ENCODE measurements at places on chromosomes 3 and 15.

DNA sequence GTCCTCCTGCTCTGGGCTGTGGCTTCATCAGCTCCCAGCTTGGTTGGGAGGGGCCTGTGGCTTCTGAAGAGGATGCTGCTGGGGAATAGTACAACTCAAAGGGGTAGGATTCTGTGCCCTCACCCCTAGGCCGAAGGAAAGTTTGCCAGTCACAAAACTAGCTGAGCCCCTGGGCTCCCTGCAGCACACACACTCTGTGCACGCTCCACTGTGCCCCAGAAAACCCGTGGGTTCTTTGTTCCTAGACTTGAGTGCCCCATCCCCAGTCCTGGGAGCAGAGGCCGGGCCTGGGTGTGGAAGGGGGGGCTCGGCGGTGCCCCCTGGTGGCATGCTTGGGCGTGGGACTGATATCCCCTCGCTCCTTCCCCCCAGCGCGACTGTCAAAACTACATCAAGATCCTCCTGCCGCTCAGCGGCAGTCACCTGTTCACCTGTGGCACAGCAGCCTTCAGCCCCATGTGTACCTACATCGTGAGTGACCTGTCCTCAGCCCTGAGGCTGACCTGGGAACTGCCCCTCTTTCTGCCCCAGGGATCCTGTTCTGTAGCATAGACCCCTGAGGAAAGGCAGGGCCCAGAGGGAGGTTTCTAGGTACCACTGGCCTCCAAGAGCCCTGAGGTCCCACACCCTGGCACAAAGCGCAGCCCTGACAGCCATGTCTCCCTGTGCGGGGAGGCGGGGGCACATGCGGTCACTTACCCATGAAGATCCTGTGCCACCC lies 14.2 kb downstream of the CIB1 start:
- DNase-seq, result no peak

DNA sequence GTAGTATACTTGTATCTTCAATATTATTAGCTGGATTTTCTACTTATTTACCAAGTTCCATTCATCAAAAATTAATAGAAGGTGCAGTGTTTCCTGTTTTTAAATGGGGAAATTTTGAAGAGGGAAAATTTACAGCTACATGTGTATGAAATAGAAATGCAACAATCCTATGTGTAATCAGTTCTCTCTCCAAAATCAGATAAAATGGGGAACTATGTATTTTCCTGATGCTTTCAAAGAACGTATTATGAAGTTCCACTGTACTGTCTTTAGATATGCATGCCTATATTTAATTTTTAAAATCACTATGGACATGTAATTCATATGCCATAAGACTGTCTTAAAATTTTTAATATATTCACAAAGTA lies 43.4 kb downstream of the DCUN1D1 start:
- no peak for DNase-seq

GRCh38 chr15:43547539-43547938 lies 30.1 kb downstream of the MAP1A start:
- no peak for DNase-seq

DNA sequence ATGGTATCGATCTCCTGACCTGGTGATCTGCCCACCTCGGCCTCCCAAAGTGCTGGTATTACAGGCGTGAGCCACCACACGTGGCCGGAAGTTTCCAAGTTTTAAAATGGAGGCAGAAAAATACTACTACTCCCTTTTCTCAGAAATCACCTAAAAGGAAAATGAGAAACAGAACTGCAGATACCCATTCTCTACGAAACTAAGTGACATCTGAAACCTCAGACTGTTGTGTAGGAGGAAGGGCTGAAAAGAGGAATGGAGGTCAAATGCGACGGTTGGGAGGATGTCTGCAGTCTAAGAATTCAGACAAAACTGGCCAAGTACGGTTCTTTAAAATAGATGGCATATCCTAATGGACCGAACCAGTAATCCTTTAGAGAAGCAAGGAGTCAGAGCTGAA lies 24.1 kb downstream of the WDR48 start:
- DNase-seq, result no peak

DNA sequence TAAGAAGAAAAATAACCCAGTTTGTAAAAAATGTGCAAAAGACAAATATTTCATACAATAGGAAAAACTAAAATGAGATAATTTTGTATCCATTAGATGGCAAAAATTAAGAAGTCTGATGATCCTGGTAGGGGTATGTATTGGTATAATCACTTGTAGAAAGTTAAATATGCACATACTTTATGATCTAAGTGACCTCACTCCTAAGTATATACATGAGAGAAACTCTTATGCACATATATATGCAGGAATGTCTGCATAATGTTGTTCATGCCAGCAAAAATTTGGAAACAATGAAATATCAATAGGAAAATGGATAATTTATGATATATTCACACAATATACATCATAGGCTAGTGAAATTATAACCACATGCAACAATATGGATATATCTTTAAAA lies 33.5 kb downstream of the USP50 start:
- no peak for DNase-seq

DNA sequence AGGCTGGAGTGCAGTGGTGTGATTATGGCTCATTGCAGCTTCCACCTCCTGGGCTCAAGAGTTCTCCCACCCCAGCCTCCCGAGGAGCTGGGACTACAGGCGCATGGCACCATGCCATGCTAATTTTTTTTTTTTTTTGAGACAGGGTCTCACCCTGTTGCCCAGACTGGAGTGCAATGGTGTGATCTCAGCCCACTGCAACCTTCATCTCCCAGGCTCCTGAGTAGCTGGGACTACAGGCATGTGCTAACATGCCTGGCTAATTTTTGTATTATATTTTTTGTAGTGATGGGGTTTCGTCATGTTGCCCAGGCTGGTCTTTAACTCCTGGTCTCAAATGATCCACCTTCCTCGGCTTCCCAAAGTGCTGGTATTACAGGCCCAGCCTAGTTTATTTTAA lies 4.0 kb downstream of the TEX9 start:
- DNase-seq, result no peak

DNA sequence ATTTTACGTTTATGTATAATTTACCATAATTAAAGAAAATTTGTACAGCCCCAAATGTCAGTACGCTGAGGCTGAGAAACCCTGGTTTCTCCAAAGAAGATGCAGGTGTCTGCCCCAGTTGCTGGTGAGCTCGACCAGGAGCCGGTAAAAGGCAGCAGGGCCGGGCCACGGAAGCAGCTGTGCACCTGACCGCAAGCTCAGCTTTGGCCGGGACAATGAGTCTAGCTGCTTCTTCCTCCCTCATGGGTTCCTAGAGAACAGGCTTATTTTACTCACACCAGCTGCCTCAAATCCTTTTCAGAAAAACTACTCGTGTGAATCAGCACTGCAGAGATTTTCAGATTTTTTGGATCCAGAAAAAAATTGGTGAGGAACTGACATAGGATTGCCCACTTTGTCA lies 18.0 kb upstream of the ZXDC start:
- DNase-seq, result no peak

- DNase-seq, result no peak
Observed at GRCh38 chr3:9673082-9673481, 23.8 kb downstream of the MTMR14 start.

DNA sequence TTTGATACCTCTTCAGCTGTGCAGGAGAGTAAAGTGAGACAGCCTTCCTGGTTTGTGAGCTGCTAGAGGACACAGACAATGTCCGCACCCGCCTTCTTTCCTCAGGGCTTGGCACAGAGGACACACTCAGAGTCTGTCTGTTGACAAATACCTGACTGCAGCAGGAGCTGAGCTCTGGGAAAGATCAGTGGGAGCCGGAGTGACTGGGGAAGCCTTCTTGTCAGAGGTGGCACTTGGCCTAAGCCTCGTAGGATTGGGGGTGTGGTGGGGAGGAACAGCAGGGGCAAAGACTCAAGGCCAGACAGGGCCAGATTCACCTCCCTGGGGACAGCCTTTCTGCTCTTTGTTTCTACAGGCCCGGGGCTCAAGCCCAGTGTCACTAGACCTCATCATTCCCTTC lies 3.3 kb upstream of the IL17RC start:
- DNase-seq, result no peak

- DNase-seq, result no peak
Observed at GRCh38 chr3:114567771-114568170, 273.9 kb downstream of the TIGIT start.

DNA sequence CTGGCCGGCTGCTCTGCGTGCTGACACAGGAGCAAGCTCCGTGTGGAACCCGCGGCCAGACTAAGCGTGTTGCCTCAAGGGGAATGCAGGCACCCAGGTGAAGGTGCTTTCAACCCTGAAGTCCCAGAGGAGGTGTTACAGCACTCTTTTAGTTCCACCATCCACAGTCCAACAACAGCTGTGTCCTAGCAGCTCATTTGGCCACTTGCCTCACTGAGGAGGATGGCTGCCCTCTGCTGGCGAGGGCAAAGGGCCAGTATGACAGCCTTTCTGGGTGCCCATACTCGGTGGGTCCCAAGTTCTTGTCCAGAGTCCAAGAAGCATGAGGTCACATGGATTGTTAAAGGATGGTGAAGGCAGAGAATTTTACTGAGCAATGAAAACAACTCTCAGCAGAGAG lies 87.8 kb downstream of the C3orf85 start:
- no peak for DNase-seq

DNA sequence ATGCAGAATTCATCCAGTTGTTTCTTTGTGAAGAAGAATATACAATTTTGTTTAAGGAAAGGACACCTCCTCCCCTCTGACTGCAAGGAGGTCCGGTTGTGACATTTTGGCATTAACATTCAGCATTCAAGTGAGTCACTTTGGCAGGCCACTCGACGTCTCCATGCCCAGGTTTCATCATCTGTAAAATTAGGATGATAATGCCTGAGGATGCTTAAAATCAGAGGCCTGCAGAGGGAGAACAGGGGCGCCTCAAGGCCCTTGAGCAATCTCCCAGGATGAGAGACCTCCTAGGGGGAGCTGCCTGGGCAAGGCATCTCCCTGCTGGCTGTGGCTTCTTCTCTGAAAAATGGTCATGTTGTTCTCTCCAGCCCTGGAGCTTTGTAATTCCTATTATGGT lies 236.0 kb downstream of the CACNA2D3 start:
- DNase-seq, result no peak

DNA sequence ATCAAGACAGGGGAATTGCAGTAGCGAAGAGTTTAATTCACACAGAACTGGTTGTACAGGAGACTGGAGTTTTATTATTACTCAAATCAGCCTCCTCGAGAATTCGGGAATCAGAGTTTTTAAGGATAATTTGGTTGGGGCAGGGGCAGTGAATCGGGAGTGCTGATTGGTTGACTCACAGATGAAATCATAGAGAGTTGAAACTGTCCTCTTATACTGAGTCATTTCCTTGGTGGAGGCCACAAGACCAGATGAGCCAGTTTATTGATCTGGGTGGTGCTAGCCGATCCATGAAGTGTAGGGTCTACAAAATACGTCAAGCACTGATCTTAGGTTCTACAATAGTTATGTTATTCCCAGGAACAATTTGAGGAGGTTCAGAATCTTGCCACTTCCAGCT lies 5.3 kb upstream of the ZNF770 start:
- no peak for DNase-seq

DNA sequence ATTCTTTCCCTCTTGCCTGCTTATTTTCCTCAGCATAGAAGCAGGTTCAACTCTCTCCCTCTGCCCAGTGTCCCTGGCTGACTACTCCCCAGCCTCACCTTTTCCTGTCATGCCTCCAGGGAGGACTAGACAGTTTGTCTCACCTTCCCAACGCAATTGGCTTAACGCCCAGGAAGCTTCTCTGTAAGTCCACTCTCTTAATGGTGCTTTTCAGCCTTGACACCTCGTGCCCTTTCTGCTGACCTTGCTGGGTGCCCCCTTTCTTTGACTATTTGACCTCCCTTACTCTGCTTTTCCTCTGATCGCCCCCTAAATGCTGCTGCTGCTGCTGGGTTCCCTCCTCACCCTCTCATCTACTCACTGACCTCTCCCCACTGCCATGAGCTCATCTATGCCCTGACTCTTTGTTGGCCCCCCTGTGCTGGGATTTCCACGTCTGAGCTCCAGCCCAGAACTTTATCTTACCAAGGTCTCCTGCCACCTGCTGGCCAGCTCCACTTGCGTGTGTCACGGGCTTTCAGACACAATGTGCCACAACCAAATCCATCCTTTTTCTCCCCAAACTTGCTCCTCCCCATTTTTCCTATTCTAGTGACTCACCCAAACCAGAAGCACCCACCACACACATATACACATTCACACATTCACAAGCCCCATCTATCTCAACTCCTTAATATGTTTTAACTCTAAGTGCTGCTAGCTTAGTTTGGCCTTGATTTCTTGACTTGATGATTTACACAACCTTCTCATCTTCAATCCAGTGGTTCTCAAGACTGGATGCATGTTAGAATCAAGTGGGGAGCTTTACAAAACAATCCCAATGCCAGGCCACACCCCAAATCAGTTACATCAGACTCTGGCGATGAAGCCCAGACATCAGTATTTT lies 16.6 kb downstream of the EPB42 start:
- DNase-seq, result peak; percentile 9

DNA sequence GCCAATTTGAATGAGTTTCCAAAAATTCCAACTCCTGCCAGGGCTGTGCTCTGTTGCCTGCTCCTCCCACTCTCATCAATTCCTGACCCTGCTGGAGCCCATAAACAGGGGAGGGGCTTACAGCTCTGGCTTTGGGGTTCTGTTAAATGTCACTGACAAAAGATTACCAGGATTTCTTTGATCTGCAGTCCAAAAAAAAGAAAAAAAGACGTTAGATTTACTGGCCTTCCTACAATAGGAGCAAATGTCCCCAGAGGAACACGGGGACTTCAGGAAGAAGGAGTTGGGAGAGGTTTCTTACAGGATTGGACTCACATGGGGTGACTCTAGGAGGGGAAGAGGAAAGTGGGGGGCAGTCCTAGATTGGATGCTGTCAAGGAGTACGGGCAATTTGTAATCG lies 84.3 kb upstream of the RNF7 start:
- no peak for DNase-seq

GRCh38 chr3:145145461-145145860 lies 1015.5 kb downstream of the PLOD2 start:
- no peak for DNase-seq

GRCh38 chr3:35927441-35927840 lies 288.1 kb downstream of the ARPP21 start:
- no peak for DNase-seq

DNA sequence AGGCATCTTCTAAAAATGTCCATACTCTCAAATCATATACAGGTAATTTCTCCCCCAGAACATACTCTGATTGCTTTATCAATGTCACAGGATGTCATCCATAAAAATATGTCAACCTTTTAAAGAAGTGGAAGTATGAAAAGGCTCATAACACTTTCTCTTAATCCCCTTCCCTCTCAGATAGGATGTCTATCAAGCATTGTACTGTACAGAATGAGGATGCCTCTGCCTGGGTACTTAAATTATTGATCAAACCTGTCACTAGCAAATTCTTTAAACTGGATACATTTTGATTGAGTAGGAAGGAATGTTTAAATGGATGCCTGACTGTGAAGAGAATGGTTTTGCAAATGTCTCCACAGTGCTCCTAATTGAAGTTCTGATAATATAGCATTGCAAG lies 168.7 kb downstream of the EPHA3 start:
- no peak for DNase-seq

GRCh38 chr15:43194795-43195194 lies 9.6 kb downstream of the CCNDBP1 start:
- no peak for DNase-seq

DNA sequence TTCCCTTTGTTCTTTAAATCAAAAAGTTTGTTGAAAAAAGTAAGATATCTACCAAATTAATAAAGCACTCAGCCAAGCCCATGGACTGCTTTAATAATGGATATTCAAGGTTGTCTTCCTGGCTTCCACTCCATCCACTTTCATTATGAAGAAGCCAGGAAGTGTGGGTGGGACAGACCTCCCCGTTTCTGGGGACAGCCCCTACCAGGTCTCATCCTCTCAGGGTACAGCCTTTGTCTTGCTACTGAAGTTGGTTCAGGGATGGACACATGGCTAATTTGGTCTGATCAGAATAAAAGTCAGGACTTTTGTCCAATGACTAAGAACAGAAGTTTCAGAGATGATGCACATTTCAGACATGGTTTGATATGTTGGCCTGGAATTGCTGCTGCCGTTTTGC lies 32.6 kb downstream of the CCNB2 start:
- no peak for DNase-seq
